Mesenteric fat pad (tissue), 1 donor: ENCODE measurements at places on chromosomes 12 and 14. TPM values are rescaled to one million over a fixed set of nuclear protein-coding genes. Genes with fewer than 3 reads are reported as not detected.

PPP1R1A gene
- total RNA-seq = 184 TPM

TEAD4 gene
- total RNA-seq = 19.2 TPM

GPRC5D gene
- not detected for total RNA-seq

FGF6 gene
- total RNA-seq = not detected

DNA sequence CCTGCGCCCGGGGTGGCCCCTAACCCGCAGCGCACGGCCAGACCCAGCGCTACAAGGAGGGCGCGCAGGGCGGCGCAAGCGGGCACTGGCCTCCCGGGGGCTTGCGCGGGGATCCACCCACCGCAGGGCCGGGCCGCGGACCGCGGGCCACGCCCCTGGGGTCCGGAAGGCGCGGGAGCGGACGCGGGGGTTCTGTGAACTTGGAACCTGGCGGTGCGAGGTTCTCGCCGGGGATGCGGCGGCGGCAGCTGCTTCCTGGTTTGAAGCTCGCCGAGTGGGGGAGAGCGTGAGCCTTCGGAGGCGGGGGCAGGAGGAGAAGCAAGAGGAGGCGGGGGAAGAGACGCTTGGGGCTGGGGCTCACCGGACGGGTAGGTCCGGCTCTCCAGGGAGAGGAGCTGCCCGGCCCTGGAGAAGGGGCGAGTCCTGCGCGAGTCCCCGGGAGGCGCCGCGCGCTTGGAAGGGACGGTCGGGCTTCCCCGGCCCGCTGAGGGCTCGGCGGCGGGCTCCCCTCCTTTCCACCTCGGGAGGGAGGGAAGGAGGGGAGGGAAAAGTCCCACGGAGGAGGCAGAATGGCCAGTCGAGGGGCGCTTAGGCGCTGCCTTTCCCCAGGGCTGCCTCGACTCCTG lies at the start of gene PRKCH:
Gene PRKCH (plus strand): TSS at position 195 of the 626 bp plus-strand sequence. CDS start 523 bp downstream, outside the sequence.
- DNase-seq = peak; percentile 93

- no peak for DNase-seq
These were observed 2.9 kb downstream of the ABHD12B start for GRCh38 chr14:50874757-50875156.

DNA sequence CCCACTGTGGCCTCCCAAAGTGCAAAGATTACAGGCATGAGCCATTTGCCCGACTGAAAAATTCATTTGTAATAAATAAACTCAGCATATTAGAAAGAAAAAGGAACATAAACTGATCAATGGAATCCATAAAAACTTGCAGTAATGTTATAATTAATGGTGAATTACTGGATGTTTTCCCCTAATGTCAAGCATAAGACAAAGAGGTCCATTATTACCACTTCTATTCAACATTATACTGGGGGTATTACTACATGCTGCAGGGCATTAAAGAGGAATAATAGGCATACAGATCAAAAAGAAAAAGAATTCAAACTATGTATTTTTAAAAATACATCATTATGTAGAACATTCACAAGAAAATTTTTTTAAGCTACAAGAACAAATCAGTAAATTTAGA lies 926.8 kb downstream of the LRFN5 start:
- no peak for DNase-seq

DNA sequence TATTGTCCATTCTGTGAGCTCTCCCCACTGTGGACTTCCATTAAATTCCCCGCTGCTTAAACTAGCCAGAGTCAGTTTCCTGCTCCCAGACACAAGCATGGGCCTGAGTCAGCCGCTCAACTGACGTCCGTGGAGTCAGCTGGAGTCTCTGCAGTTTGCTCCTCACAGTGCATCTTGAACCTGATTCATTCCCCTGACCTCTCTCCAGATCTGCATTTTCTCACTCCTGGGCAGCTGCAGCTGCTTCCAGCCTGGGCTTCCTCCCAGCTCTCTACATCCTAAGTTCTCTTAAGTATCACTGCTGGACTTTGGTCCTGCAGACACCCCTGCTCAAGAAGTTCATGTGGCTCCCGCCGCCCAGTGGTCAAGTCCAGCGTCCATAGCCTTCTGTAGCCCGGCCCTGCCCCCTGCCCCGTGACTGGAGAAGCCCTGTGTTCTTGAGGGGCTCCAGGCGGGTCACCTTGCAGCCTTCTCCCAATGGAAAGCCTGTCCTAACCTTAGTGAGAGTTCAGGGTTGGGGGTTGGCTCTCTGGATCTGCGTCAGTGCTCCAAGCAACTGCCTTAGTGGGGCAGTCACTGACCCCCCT lies 20.0 kb downstream of the NFKBIA start:
- DNase-seq = no peak

- DNase-seq = no peak
These were observed 41.1 kb downstream of the KICS2 start for GRCh38 chr12:64180951-64181350.

DNA sequence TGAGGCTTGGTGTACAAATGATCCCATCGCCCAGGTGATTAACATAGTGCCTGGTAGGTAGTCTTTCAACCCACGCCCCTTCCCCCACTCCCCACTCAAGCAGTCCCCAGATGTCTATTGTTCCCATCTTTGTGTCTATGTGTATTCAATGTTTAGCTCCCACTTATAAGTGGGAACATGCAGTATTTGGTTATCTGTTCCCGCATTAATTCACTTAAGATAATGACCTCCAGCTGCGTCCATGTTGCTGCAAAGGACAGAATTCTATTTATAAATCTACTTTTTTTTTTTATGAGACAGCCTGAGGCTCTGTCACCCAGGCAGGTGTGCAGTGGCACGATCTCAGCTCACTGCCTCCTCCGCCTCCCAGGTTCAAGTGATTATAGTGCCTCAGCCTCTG lies 15.7 kb downstream of the SPX start:
- no peak for DNase-seq

DNA sequence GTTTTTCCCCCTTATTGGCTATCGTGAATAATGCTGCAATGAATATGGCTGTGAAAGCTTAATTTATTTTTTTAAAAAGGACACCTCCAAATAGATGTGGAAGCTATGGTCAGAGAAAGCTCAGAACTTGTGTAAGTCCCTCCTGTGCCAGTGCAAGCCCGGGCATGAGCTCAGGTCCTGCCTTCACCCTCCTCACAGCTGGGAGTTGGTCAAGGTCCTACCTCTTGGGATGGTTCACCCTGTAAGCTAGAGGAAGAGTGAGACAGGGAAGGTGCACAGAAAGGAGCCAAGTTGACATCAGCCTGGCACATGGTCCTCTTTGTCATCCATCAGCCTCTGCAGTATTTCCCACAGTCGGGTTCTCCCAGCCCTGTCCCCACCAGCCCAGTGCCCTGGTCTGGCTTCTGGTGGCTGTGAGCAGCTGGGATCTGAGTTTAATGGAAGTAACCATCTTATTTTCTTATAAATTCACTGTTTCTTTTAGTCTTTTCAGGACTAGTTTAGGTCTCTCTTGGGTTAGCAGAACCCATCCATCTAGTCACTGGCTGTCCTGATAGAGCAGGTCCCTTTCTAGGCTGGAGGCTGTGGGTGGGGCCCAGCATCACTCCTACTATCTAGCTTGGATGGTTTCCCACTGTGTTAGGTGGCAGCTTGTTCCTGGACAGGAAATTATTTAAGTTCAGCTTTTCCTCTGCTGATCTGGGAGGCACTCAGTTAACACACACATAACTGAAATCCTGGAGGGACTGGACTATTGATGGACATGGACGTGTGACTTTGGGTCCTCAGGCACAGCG lies 11.8 kb upstream of the PLEKHG3 start:
- DNase-seq = no peak

DNA sequence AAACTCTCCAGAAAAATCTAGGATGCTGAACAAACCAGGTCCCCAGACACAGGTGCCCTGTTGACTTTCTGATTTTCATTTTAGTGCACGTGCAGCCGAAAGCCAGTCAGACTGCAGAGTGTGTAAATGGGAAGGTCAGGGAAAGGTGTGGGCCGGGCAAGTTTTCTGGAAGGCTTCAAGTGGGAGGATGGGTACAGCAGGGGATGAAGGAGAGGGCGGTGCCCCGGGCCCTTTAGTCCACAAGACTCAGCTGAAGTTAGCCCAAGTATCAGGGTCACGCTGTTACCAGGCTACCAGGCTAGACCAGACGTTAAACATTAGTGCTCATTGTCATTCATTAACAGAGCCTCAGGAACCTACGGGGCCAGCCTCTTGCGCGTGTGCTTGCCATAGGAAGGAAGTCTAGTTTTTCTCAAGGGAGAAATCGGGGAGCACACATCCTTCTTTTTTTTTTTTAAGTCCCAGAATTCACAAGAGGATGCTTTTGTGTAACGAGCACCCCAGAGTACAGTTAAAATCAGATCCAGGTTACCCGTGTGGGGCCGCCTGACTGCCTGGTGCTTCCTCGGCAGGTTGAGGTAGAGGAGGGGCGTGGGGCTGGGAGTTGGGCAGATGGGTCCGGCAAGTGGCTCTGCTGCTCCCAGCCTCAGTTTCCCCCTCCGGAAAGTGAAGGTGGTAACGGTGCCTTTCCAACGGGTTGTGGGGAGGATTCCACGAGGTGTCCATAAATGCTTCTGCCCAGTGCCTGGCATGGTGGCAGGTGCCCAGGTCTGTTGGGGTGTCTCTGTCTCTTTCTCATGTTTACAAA lies 19.1 kb downstream of the BCL7A start:
- no peak for DNase-seq

GRCh38 chr12:47855502-47855901 lies 35.8 kb upstream of the HDAC7 start:
- peak; percentile 41 for DNase-seq

- DNase-seq = no peak
These were observed 21.4 kb upstream of the SLC16A7 start for GRCh38 chr12:59574406-59574805.

DNA sequence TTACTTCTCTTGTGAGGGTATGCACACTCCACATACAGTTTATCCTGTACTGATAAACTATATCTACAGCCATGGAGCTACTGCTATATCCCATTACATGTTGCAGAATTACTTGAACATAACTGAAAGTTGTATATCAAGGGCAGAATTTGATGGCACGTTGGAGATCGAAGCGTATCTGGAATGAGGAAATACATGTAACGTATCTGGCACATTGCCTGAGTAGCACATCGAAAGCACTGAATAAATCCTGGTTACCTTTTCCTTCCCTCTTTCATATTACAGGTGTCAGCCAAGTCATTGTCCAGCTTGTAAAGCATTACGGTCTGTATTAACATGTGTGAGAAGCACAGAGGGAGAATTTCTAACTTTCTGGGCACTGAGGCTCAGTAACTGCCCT lies 42.1 kb upstream of the LIN7A start:
- DNase-seq = no peak

DNA sequence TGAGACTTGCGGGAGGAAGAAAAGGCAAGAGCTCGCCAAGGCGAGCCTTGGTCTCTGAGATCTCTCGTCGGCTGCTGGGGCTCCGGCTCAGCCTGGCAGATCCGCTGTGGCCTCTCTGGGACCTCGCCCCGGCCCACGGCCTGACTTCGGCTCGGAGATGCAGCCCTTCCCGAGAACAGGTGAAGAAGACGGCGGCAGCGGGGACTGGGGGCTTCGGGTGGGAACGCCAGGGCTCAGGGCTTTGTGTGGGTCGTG lies 6.0 kb upstream of the HOXC9 start:
- DNase-seq = no peak
